NCI-H2029 (cell line): ENCODE measurements at places on chromosomes 7 and 10.

GRCh38 chr7:28536259-28536658 is 123.9 kb downstream of the CREB5 start:
- DNase-seq: no peak

- no peak for DNase-seq
These were observed 242.9 kb downstream of the PTEN start for GRCh38 chr10:88106366-88106765.

DNA sequence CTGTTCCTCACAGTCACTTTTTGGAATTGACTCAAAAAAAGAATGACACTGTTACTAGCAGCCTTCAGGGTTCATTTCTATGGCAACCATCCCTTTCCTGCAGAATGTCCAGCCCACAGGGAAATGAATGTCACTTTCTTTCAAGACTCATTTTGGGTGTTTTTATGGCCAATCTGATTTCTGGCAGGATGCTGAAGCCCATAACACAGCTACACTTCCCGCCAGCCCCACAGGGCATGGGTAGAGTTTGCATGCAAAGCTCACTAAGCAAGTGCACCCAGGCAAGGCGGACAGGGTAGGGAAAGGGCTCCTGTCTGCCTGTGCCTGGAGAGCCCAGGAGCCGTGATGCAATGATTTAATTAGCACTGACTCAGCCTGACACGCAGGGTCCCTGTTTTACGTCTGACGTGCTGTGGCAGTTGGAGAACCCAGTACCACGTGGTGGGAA is 26.1 kb upstream of the GPAM start:
- no peak for DNase-seq

GRCh38 chr7:73432676-73433075 is 902 bp upstream of the FZD9 start:
- no peak for DNase-seq

DNA sequence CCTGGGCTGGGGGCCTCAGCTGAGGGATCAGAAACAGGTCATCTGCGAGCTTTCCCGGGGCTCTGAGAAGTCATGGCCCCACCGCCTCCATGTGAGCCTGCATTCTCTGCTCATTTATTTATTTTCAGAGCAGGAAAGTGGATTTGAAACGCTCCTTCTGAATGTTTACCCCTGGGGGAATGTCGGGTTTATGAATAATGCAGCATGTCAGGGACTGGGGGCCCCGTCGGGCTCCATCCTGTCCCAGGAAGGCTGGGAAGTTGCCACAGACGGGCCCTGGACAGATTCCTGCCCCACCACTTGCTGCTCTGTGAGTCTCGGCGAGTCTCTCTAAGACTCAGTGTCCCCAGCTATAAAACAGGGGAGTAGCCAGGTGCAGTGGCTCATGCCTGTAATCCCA is 11.9 kb upstream of the GTF2IRD1 start:
- DNase-seq: no peak

GRCh38 chr7:112665709-112666108 is 124.5 kb downstream of the TMEM168 start:
- DNase-seq: no peak

DNA sequence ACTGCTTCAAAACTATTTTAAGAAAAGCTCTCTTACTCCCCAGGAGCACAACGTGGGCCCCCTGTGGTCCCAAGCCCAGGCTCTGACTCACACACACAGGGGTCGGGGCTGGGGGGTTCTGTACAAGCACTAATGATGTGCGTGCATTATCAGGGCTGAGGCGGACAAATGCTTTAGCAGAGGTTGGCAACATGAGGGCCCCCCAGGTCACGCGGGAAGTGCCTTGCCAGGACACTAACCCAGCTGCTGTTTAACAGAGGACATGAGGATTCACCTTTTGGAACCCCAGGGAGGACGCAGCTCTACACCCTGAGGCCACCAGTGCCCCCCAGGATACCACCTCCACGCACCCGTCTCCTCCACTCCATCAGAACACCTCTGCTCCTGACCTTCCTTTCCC is 342.8 kb downstream of the DNAJB6 start:
- DNase-seq: no peak

DNA sequence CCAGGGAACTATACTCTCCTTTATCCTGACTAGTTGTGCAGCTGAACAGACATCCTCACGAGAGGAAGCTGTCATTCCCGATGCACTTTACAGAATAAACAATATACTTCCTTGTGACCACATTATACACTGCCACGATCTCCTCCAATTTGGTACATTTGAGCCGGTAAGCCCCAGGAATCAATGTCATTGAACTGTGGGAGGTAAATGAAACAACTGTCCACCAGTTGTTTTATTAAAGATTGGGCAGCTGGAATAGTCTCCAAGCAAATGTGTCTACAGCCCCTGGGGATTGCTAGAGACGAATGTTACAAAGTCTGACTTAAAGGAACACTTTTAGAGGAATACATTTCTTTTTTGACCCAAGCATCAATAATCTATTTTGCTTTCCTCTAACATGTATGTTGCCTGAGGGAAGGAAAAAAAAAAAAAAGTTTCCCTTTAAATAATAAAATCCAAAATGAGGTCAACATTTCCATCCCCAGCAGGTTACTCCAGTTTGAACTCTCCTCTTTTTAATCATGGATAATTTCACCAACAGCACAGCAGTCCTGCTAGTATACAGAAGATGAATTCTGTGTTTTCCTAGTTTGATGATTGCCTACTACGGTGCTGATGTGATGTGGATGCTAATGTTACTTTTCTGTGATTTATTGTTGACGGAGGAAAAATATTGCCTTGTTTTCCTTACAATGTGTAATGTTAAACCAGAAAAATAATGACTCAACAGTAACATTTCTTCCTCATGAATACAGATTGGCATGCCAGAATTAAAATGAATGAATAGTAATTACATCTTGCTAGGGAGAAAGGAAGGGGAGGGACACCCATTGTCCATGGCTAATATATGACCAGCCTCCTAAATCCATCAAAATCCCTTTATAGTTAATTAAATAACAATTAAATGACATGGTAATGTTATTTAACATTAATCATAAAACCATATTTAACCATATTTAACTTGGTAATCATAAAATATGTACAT is 360.9 kb downstream of the NEBL start:
- no peak for DNase-seq

DNA sequence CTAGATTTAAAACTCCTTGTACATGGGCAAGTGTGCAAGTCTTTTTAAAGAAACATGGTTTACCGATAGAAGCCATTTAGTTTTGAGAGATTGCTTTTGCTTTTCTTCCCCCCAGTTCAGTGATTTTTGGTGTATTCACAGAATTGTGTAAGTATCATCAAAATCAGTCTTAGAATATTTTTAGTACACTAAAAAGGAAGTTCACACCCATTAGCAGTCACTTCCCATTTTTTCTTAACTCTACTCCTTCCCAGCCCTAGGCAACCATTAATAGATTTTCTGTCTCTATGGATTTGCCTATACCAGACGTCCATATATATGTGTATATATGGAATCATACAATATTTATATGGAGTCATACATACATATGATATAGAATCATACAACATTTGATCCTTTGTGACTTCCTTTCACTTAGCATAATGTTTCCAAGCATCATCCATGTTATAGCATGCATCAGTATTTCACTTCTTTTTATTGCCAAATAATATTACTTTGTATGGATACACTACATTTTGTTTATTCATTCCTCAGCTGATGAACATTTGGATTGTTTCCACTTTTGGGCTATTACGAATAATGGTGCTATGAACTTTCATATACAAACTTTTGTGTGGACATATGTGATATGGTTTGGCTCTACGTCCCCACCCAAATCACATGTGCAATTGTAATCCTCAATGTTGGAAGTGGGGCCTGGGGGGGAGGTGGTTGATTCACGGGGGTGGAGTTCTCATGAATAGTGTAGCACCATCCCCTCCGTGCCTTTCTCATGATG is 16.5 kb upstream of the ARL4A start:
- no peak for DNase-seq

- no peak for DNase-seq
These were observed 228.8 kb downstream of the SNX10 start for GRCh38 chr7:26520483-26520882.

GRCh38 chr7:129041142-129042085 is 13.5 kb downstream of the TNPO3 start:
- DNase-seq: no peak

- peak; percentile 30 for DNase-seq
These were observed at the start of gene TCERG1L for GRCh38 chr10:131311661-131312477. Gene TCERG1L, minus strand, starts transcription at chr10:131311721. Its CDS starts 86 bp downstream, at chr10:131311635.

DNA sequence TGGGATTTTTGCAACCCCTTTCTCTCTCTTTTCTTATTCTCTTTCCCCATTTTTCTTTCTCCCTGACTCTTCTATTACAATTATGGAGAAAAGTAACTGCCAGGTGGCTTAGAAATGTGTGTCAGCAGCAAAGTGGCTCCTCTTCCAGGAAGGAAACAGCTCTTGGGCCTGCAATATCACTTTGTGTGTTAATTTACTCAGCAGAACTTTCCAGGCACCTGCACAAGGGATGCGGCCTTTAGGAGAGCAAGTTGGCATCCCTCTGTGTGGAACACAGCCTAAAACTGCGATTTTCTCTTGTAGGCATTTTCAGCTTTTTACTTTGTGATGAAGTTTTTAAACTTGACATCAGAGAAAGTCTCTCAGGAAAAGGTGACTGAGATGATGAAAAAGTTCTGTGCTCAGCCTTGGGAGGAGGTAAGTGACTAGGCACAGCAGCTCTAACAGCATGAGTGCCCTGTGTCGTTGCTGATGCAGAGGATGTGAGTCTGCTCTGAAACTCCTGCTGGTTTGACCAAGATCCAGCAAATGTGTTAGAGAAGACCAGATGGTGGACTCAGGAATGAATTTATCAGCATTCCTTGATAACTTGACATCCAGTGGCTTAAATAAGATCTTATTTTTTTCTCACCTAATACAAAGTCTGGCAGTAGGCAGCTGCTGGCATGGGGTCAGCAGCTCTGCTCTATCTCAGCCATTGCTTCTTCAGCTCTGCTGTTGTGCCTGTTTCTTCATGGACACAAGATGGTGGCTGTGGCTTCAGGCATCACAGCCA is 47.4 kb upstream of the CC2D2B start:
- no peak for DNase-seq

GRCh38 chr10:46514899-46515298 is 41.6 kb downstream of the GPRIN2 start:
- DNase-seq: no peak

DNA sequence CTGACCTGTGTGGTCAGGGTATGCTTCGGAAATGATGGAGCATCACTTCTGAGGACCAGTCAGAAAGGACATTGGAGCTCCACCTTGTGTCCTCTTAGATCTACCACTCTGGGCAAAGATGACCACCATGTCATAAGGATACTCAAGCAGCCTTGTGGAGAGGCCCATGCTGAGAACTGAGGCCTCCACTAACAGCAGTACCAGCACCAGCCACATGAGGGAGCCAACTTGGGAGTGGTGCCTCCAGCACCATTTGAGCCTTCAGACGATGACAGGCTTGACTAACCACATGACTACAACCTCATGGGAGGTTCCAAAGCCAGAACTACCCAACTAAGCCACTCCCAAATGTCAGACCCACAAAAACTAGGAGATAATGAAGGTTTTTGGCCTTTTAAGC is 116.0 kb downstream of the NPTX2 start:
- peak; percentile 48 for DNase-seq

DNA sequence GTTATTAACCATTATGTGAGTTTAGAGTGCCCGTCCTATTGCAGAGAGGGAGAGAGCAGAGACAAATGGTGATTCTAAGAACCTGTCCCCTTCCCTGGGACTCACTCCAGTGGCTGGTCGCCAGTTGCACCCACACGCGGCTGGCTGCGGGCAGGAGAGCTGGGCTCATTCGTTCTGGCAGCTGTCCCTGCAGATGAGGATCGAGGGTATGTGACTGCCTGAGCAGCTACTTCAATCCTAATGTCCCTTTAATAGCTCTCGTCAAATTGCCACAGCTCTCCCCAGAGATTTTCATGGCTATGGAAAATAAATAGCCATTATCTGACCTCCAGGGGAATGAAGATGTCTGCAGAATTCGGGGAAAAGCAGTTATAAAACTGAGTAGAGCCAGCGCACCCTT is 41.6 kb downstream of the RBM28 start:
- DNase-seq: no peak

DNA sequence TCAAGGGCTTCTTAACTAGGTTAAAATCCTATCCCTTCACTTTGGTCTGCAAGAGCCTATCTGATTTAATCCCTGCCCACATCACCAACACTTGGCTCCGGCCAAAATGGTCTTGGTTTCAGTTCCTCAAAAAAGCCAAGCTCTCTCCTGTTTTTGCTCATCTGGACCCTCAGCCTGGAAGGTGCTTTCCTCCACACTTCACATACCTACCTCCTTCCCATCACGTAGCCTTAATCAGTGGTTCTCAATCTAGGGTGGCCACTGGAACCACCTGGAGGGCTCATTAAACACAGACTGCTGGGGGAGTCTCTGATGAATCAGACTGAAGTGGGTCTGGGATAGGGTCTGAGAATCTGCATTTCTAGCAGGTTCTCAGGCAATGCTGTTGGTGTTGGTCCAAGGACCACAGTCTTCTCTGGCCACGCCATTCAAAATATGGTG is 227.0 kb upstream of the AOAH start:
- DNase-seq: no peak

DNA sequence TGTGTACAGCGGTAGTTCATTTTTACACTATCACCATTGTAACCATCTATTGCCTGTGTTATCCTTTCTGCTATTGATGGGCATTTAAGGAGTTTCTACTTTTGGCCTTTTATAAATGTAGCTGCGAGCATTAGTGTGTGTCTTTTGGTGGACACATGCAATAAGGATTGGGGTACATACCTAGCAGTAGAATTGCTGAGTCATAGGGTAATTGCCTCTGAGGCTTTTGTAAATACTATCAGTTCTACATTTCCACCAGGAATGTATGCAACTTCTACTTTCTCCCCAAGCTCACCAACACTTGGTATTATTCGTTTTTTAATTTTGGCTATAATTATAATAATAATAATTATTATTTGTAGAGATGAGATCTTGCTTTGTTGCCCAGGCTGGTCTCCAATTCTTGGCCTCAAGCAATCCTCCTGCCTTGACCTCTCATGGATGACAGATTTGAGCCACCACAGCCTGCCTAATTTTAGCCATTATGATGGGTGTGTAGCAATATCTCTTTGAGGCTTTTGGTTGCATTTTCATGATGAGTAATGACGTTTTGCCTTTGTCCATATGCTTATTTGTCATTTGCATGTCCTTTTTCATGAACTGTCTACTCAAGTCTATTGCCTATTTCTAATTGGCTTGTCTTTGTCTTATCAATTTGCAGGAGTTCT is 277.0 kb downstream of the ACTR3B start:
- DNase-seq: no peak

DNA sequence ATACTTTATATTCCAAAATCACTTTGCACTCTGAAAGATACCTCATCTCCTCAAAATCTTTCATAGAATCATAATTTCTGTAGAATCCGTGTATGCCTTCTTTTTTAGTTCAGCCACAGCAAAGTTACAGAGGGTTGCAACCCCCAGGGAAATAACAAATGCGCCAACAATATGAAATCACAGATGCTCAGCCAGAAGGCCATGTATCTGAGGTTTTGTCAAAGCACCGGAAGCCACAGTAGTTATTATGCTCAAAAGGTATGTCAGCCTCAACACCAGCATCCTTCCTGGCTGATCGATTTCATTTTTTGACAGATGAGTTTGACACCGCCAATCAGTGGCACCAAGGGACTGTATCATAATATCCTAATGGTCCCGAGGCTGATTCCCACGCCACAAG is 204.1 kb downstream of the KCNMA1 start:
- no peak for DNase-seq

GRCh38 chr10:81108516-81109199 is 571.0 kb downstream of the SH2D4B start:
- DNase-seq: no peak
